ENCODE measurements at places on chromosomes 3 and 15. TPM values are rescaled to one million over a fixed set of nuclear protein-coding genes. Genes with fewer than 3 reads are reported as not detected.

SLC9A9 gene
- total RNA-seq, result 13.4 TPM

IGDCC3 gene
- 6.7 TPM for total RNA-seq

SH2D7 gene
- not detected for total RNA-seq

MESP2 gene
- 0.92 TPM for total RNA-seq

IL20RB gene
- total RNA-seq, result 0.92 TPM

ARL14 gene
- not detected for total RNA-seq

TWF2 gene
- total RNA-seq, result 24.0 TPM

CPEB1 gene
- 10.8 TPM for total RNA-seq

DPPA4 gene
- total RNA-seq, result 2.1 TPM

FANCD2OS gene
- not detected for total RNA-seq

CCR8 gene
- not detected for total RNA-seq

EPHA3 gene
- total RNA-seq, result 55.6 TPM

RBMS3 gene
- total RNA-seq, result 36.2 TPM

CCNB2 gene
- 11.8 TPM for total RNA-seq

CFAP92 gene
- total RNA-seq, result 6.5 TPM

SLC2A2 gene
- total RNA-seq, result not detected

ZNF860 gene
- 6.7 TPM for total RNA-seq

SCN11A gene
- 0.46 TPM for total RNA-seq

XIRP1 gene
- under 0.01 TPM for total RNA-seq

BHLHE40 gene
- total RNA-seq, result 7.4 TPM

TRH gene
- 29.1 TPM for total RNA-seq

KLF15 gene
- 6.7 TPM for total RNA-seq

CLDN16 gene
- 0.46 TPM for total RNA-seq

AMOTL2 gene
- total RNA-seq, result 42.9 TPM

COL6A5 gene
- total RNA-seq, result 0.69 TPM

CCR2 gene
- 0.23 TPM for total RNA-seq

GOLGA6L7 gene
- not detected for total RNA-seq

PLXND1 gene
- 26.8 TPM for total RNA-seq

RBP2 gene
- not detected for total RNA-seq

CHRM5 gene
- 10.6 TPM for total RNA-seq

MCF2L2 gene
- 60.9 TPM for total RNA-seq

CMTM6 gene
- 41.8 TPM for total RNA-seq

SCG5 gene
- 157 TPM for total RNA-seq

ARPIN gene
- total RNA-seq, result 24.5 TPM

ADGRG7 gene
- not detected for total RNA-seq

ARGFX gene
- not detected for total RNA-seq

NR1I2 gene
- 0.23 TPM for total RNA-seq

FETUB gene
- total RNA-seq, result not detected

LNP1 gene
- 16.6 TPM for total RNA-seq

NR2E3 gene
- total RNA-seq, result not detected

GSK3B gene
- 152 TPM for total RNA-seq

GRIP2 gene
- 11.3 TPM for total RNA-seq
